ENCODE measurements at places on chromosomes 16 and 17. TPM values are rescaled to one million over a fixed set of nuclear protein-coding genes. Genes with fewer than 3 reads are reported as not detected.

DNA sequence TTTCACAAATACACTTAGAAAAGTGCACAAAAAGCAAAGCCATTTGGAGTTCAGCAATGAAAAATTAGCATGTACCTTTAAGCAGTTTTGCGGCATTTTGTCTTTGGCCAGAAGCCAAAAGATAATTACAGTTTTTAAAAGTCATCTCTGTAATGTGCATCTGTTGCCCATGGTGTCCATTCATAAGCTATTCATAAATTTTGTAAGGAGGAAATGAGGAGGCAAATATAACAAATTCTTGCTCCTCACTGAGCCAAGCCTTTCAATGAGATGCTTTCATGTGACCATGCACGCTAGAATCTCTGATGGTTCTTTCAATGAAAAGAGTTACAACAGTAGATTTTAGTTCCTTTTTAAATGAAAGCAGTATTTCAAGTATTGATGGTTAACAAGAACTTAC, 247.1 kb upstream of the MON1B start:
- no peak for DNase-seq

DNA sequence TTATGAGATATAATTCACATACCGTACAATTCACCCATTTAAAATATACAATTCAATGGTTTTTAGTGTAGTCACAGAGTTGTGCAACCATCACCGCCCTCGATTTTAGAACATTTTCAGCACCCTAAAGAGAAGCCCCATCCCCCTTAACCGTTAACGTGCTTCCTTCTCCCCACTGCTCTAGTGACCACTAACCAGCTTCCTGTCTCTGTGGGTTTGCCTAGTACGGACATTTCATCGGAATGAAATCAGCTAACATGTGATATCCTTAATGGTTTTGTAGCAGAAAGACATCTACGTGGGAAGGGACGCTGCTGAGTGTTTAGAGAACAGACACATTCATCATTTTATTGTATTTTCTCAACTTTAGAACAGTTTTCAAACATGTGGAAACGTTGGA, 80.8 kb upstream of the HSBP1 start:
- no peak for DNase-seq

DNA sequence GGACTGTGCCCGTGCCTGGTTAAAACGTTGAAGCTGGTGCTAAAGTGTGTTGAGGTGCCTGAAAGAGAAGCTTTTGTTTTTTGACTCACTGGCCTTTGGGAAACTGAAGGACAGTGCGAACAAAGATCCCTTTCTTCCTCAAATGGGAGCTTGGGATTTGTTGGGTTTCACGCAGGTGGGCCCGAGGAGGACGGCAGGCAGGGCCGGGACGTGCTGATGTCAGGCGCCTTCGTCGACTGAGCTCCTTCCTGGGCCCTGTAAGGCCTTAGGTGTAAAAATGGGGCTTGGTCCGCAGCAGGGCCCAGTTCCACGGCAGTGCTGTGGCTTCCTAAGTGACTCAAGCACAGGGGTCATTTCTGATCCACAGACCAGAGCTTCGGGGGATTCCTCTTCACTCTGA, 106.9 kb downstream of the BANP start:
- DNase-seq, result no peak

DNA sequence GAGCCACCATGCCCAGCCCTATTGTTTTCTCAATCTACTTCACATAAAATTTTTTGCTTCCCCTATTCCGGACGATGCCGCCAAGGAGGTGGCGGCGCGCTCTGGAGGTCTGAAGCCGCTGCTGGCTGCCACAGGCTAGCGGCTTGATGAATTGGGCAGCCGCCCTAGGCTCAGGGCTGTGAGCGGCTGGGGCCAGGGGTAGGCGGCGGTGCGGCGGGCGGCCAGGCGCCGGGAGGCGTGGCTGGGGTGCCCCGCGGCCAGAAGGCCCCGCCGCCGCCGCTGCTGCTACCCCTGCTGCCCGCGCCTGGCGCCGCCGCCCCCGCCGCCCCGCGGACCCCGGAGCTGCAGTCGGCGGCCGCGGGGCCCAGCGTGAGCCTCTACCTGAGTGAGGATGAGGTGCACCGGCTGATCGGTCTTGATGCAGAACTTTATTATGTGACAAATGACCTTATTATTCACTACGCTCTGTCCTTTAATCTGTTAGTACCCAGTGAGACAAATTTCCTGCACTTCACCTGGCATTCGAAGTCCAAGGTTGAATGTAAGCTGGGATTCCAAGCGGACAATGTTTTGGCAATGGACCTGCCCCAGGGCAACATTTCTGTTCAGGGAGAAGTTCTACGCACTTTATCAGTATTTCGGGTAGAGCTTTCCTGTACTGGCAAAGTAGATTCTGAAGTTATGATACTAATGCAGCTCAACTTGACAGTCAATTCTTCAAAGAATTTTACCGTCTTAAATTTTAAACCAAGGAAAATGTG, 41.7 kb downstream of the ANKFY1 start:
- DNase-seq, result no peak

DNA sequence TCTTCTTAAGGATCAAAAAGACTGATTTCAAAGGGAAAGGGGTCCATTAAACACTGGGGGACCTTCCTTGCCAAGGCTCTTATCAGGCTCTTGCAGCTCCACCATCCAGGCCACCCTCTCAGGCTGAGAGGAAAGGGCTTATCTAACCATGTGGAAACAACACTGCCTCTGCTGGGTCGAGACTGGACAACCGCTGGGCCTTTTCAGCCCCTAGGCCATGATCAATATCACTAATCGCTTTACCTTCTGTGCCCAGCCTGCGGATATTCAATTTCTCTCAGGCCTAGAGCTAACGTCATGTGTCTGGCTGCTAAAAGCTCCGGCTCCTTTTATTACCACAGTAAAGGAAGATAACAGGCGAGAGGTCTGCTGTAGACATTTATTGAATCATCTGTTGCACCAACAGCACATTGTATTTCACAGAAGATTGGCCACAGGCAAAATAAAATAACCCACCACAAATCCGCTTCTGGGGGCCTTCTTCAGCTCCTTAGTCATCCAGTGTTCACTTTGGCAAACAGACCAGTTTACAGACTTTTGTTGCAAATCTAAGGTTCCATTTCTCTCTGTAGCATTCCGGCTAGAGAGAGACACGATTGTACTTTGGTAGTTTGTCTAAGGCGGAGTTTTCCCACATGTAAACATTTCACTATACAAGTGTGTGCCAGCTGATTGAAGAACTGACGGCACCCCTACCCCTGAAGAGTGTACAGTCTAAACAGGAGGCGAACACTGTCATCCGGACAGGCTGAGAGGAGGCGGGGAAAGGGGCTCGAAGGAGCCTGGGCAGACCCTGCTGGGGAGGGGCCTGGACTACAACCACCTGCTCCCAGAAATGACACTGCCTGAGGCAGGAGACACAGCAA, 13.9 kb downstream of the CYB561 start:
- no peak for DNase-seq

- DNase-seq, result no peak
These were observed 1.7 kb downstream of the CDT1 start for GRCh38 chr16:88805340-88805715.

GRCh38 chr16:67516296-67517154, 12.1 kb upstream of the RIPOR1 start:
- no peak for DNase-seq

DNA sequence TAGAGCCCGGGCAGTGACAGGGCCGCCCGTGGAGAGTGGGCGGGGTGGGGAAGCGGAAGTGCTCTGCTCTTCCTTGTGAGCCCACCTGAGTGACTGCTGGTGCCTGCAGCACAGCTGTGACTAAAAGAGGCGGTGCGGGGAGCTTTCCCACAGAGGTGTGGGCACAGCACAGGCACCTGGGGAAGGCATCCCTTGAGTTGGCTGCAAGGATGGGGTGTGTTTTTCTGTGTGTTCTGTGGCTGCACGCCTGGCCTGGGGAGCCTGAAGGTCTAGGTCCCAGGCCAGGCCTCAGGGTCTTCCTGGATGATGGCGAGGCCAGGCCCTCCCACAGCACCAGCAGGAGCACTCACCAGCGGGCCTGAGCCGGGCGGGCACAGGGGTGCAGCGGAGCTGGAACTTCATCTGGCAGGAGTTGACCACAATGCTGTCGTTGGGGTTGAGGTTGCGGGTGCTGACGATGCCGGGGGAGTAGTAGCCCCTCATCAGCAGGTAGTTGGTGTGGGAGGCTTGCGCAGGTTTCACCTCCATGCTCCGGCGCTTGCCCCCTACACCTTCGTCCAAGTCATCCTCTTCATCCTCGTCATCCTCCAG, 67.1 kb downstream of the IL21R start:
- no peak for DNase-seq

- no peak for DNase-seq
These were observed 29.3 kb downstream of the TBC1D16 start for GRCh38 chr17:80006339-80006720.

The RAD51C gene
- total RNA-seq, result 11.3 TPM
